T-cell (primary cell): ENCODE measurements at places on chromosomes 3 and 15.
A peak's percentile ranks its signal among the peaks of the same experiment; 100 is the strongest.

GRCh38 chr3:182682263-182683241 is 110.8 kb upstream of the ATP11B start:
- peaks cover 6% of the 10 kb centered on the region for H3K27me3 ChIP-seq
- no peak overlapping the region for H3K27ac ChIP-seq
- peak; percentile 50 for DNase-seq
- peaks cover 11% of the 10 kb centered on the region for H3K4me1 ChIP-seq
- H3K36me3 ChIP-seq: no peaks in the 10 kb centered on the region

DNA sequence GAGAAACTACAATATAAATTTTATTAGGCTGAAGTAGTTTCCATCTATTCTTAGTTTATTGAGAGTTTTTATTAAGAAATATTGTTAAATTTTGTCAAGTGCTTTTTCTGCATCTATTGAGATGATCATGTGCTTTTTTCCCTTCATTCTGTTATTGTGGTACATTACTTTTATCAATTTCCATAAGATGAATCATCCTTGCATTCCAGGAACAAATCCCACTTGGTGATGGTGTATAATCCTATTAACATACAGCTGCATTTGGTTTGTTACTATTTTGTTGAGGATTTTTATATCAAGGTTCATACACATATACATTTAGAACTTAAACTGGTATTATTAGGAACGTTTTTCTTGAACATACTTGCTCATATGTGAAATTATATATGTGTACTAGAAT is 199.8 kb downstream of the TBC1D5 start:
- H3K4me3 ChIP-seq: no peak overlapping the region
- no peaks in the 10 kb centered on the region for H3K36me3 ChIP-seq
- no peaks in the 10 kb centered on the region for H3K27me3 ChIP-seq
- no peak overlapping the region for H3K27ac ChIP-seq

DNA sequence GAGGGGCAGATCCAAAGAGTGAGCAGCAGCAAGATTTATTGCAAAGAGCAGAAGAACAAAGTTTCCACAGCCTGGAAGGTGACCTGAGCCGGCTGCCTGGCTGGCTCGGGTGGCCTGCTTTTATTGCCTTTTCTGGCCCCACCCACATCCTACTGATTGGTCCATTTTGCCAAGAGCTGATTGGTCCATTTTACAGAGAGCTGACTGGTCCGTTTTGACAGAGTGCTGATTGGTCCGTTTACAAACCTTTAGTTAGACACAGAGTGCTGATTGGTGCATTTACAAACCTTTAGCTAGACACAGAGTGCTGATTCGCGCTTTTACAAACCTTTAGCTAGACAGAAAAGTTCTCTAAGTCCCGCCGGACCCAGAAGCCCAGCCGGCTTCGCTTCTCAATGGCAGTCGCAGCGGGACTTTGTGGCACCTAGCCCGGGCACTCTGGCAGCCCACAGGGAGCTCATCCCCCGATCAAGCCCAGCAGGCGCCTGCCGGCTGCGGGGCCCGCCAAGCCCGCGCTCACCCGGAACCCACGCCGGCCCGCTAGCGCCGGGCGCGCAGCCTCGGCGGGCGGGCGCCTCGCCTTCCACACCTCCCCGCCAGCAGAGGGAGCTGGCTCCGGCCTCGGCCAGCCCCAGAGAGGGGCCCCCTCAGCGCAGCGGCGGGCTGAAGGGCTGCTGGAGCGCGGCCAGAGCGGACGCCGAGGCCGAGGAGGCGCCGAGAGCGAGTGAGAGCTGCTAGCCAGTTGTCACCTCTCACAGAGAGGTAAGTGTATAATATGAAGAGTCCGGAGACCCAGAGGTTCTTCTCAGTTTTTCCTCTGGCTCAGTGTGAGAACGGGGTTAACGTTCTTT is 339.2 kb downstream of the CHL1 start:
- H3K27me3 ChIP-seq: no peaks in the 10 kb centered on the region
- H3K36me3 ChIP-seq: no peaks in the 10 kb centered on the region
- no peaks in the 10 kb centered on the region for H3K4me1 ChIP-seq
- no peak overlapping the region for H3K27ac ChIP-seq
- no peak for DNase-seq

GRCh38 chr3:56974247-56974930 is 86.1 kb upstream of the SPATA12 start:
- no peak for DNase-seq
- H3K27ac ChIP-seq: no peak overlapping the region

- no peak overlapping the region for H3K4me3 ChIP-seq
- no peaks in the 10 kb centered on the region for H3K4me1 ChIP-seq
- no peak for DNase-seq
- H3K27ac ChIP-seq: no peak overlapping the region
Observed at GRCh38 chr3:79661896-79662295, 105.9 kb downstream of the ROBO1 start.

DNA sequence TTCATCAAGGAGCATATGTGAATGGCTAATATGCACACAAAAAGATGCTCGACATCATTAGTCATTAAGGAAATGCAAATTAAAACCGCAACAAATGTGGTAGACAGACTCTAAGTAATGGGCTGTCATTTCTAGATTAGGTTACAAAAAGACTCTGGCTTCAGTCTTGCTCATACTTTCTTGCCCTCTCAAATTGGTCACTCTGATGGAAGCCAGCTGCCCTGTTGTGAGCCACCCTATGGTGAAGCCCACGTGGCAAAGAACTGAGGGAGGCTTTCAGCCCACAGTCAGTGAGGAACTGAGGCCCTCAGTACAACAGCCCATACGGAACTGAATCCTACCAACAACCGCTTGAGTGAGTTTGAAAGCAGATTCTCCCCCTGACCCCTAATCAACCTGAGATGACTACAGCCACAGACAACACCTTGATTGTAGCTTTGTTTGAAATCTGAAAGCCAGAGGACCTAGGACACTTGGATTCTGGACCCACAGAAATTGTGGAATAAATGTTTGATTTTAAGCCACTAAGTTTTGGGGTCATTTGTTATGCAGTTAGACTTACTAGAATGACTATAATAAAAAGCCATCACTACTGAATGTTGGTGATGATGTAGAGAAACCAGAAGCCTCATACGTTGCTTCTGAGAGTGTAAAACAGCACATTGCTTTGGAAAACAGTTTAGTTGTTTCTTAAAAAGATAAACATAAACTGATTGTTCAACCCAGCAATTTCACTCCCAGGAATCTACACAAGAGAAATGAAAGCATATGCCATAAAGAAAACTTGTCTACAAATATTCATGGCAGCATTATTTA is 45.7 kb downstream of the EHHADH start:
- no peaks in the 10 kb centered on the region for H3K36me3 ChIP-seq
- DNase-seq: no peak
- no peaks in the 10 kb centered on the region for H3K4me1 ChIP-seq
- H3K4me3 ChIP-seq: no peak overlapping the region

DNA sequence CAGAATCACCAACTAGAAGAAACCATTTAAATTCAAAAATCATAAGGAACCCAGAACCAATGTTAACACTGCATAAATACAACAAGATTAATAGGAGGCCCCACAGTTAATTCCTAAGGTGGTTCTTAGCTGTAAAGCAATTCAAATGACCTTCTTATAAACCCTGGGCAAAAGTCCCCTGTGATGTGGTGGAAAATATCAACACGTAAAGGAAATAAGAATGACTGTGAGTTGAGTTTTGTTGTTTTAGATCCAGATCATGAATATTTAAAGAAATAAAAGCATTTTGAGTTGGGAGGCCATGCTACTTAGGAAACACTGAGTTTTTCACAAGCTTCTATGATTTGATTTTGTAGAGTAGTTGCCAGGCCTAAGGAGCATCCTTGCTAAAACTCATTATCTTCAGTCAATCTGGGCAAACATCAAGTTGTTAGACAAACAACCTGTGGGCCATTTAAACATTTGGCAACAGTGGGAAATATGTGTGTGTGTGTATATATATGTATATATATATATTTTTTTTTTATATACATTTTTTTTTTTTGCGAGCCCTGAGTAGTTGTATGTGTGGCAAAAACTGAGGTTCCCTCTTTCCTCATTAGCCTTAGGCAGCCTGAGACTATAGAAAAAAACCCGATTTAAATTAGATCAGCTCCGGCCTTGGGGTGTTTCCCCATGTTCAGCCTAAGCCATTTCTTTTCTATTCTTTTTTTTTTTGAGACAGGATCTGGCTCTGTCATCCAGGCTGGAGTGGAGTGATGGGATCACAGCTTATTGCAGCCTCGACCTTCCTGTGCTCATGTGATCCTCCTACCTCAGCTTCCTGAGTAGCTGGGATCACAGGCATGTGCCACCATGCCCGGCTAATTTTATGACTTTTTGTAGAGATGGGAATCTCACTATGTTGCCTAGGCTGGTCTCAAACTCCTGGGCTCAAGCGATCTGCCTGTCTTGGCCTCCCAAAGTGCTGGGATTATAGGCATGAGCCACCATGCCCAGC is 8.0 kb upstream of the PXK start:
- H3K27me3 ChIP-seq: no peaks in the 10 kb centered on the region
- DNase-seq: no peak
- H3K4me1 ChIP-seq: no peaks in the 10 kb centered on the region
- H3K36me3 ChIP-seq: no peaks in the 10 kb centered on the region
- no peak overlapping the region for H3K27ac ChIP-seq
- no peak overlapping the region for H3K4me3 ChIP-seq

DNA sequence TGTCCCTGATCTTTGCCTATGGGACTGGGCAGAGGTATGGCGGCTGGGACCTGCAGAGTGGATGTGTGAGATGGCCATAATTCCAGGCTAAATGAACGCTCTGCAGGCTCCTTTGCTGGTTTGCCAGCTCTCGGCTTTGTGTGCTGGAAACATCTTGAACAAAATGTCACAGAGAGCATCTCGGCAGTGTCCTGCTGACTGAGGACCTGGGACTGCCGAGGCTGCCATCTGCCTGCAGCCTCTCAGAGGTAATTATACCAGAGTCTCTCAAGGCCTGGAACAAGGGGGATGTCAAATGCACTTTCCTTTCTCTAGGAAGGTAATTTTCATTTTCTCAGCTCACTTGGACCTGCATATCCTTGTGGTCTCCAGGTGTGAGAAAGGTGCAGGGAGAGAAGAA is 354.2 kb downstream of the PDCD6IP start:
- no peak overlapping the region for H3K27ac ChIP-seq
- H3K4me3 ChIP-seq: no peak overlapping the region
- H3K27me3 ChIP-seq: no peaks in the 10 kb centered on the region
- H3K4me1 ChIP-seq: no peaks in the 10 kb centered on the region
- DNase-seq: no peak

GRCh38 chr3:134144694-134145093 is 106.0 kb downstream of the RYK start:
- H3K4me1 ChIP-seq: no peaks in the 10 kb centered on the region
- DNase-seq: no peak
- no peak overlapping the region for H3K4me3 ChIP-seq
- no peak overlapping the region for H3K27ac ChIP-seq

DNA sequence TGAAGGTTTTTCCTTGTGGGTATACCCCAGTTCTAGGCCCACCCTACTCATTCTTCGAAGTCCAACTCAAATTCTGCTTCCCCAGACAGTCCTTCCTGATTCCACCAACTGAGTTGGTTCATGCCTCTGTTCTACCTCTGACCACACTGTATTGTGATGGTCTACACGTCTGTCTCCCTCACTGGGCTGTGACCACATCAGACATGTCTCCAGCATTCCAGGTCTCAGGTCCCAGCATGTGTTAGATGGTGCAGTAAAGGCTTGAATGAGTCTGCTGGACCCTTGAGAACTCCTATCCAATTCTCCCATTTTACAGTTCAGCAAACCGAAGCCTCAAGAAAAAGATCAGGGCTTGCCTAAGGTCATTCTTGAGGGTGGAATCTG is 2.8 kb upstream of the ATP2B2 start:
- H3K36me3 ChIP-seq: no peaks in the 10 kb centered on the region
- no peak overlapping the region for H3K4me3 ChIP-seq
- no peak for DNase-seq
- no peaks in the 10 kb centered on the region for H3K4me1 ChIP-seq
- H3K27ac ChIP-seq: no peak overlapping the region
- peaks cover 43% of the 10 kb centered on the region for H3K27me3 ChIP-seq

GRCh38 chr15:82810061-82810889 is 847 bp downstream of the WHAMM start:
- peaks cover 12% of the 10 kb centered on the region for H3K4me1 ChIP-seq
- peak; percentile 15 for DNase-seq
- H3K4me3 ChIP-seq: peak overlapping the region; percentile 68
- H3K27ac ChIP-seq: peak overlapping the region; percentile 97

DNA sequence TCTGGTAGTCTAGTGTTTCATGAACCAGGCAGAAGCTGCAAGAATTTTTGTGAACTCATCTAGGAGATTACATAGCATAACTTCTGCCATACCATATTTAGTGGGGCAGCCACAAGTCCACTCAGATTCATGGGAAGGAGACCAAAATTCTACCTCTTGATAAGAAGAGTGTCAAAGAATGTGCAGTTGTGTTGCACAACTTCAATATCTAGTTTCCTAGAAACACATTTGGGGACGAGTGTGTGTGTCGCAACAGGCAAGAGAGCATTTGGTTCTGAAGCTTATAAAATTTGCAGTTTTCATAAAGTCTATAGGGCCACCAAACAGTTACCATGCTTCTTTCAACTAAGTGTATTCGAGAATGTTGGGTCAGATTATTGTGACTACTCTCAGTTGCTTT is 115.3 kb downstream of the KCNH8 start:
- no peaks in the 10 kb centered on the region for H3K36me3 ChIP-seq
- no peak overlapping the region for H3K27ac ChIP-seq
- DNase-seq: no peak
- H3K4me3 ChIP-seq: no peak overlapping the region
- no peaks in the 10 kb centered on the region for H3K4me1 ChIP-seq
- H3K27me3 ChIP-seq: no peaks in the 10 kb centered on the region

- no peak overlapping the region for H3K27ac ChIP-seq
- no peak overlapping the region for H3K4me3 ChIP-seq
- no peaks in the 10 kb centered on the region for H3K27me3 ChIP-seq
- DNase-seq: no peak
- H3K36me3 ChIP-seq: no peaks in the 10 kb centered on the region
Observed at GRCh38 chr3:11759996-11760395, 86.7 kb downstream of the TAMM41 start.

- no peaks in the 10 kb centered on the region for H3K27me3 ChIP-seq
- no peaks in the 10 kb centered on the region for H3K4me1 ChIP-seq
- H3K36me3 ChIP-seq: peaks cover 22% of the 10 kb centered on the region
- H3K27ac ChIP-seq: no peak overlapping the region
- H3K4me3 ChIP-seq: no peak overlapping the region
Observed at GRCh38 chr15:75483961-75484360, 32.5 kb upstream of the SIN3A start.

DNA sequence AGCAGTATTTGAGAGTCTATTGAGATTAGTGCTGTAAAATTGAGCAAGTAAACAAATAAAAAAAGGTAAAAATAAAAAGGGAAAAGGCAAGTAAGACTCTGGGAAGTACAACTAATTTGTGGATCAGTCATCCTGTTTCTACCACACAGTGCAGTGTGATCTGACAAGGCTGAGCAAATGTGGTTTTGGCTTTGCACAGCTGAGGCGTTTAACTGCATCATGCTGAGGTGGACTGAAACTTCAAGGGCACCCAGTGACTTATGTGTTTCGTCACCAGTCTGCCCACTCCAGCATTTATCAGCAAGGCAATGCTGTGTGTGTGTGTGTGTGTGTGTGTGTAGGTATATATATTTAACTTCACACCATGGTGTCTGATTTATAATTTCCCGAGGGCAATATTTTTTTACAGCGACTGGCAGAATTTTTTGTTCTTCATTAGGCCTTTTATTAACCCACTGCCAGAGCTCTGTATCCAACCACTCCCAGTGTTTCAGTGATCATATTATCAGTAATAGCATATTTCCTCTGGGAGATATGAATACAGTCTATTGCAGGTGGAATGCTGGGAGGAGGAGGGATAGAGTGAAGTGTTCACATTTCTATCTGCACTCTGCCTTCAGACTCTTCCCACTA is 131.5 kb upstream of the SATB1 start:
- H3K36me3 ChIP-seq: no peaks in the 10 kb centered on the region
- H3K4me3 ChIP-seq: no peak overlapping the region
- peaks cover 23% of the 10 kb centered on the region for H3K4me1 ChIP-seq
